Left ventricle myocardium inferior (tissue), 1 donor: ENCODE measurements at places on chromosomes 2 and 18. TPM values are rescaled to one million over a fixed set of nuclear protein-coding genes. Genes with fewer than 3 reads are reported as not detected.

The NEUROD1 gene
- total RNA-seq, result not detected

The TEKT4 gene
- not detected for total RNA-seq

The PPP1R1C gene
- 33.1 TPM for total RNA-seq

The CNDP1 gene
- total RNA-seq, result not detected

The EMILIN1 gene
- total RNA-seq, result 18.4 TPM

The FOXI3 gene
- total RNA-seq, result not detected
